Breast epithelium (tissue), 4 donors: ENCODE measurements at places on chromosomes 1 and 21.

DNA sequence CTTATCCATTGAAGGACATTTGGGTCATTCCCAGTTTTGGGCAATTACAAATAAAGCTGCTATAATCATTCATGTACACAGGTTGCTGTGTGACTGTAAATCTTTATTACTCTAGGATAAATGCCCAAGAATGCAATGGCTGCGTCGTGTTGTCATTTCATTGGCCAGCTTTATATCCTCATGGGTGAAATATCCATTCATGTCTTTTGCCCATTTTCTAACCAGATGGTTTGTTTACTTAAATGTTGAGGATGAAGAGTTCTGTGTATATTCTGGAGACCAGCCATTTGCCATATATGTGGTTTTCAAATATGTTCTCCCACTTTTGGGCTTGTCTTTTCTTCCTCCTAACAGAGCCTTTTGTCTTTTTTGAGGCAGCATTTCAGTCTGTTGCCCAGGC lies 25.3 kb downstream of the TRIM11 start:
- no peak for DNase-seq

GRCh38 chr1:31809698-31810097 lies 6.1 kb downstream of the SPOCD1 start:
- DNase-seq, result no peak

GRCh38 chr1:10152709-10153284 lies 57.6 kb upstream of the KIF1B start:
- DNase-seq, result no peak

GRCh38 chr1:58811303-58811702 lies 27.5 kb upstream of the JUN start:
- peak; percentile 53 for DNase-seq

GRCh38 chr1:30672661-30673060 lies 50.7 kb downstream of the MATN1 start:
- no peak for DNase-seq

DNA sequence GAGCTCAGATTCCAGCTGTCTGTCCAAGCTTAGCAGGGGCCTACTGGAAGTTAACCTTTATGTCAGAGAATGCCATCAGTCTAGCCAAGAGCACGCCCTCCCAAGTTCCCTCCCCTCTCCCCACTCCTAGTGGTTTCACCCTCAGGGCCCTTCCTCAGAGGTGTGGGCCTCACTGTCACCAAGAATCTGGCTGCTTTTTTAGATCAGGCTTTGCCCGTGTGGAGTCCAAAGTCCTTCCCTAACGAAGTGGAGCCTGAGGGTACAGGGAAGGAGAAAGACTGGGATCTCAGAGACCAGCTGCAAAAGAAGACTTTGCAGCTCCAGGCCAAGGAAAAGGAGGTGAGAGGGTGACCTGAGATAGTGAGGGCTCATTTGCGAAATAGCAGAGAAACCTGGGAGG lies 4.1 kb downstream of the C1orf74 start:
- no peak for DNase-seq

DNA sequence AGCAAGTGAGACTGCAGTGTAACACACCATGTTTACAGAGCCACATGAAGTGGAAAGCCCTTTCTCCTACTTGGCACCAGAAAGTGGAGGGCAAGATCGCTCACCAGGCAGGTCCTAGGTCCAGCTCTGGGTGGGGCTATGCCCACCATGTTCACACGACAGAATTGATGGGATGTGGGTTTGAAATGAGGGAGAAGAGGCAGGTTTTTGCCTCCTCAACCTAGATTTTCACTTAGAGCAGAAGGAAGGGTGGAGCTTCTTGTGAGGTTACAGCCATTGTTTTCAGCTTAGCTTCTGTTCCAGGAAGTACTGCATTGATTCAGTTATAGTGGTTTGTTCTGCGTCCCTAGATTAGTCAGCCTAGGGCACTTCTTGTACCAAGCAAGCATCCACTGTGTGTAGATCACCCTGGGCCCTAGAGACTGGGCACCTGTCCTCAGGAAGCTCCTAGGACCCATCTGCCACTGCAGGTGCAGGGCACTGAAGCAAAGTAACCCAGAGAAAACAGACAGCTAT lies 2.3 kb downstream of the CD53 start:
- DNase-seq, result no peak

GRCh38 chr1:209202830-209203532 lies 380.5 kb upstream of the CAMK1G start:
- DNase-seq, result no peak

DNA sequence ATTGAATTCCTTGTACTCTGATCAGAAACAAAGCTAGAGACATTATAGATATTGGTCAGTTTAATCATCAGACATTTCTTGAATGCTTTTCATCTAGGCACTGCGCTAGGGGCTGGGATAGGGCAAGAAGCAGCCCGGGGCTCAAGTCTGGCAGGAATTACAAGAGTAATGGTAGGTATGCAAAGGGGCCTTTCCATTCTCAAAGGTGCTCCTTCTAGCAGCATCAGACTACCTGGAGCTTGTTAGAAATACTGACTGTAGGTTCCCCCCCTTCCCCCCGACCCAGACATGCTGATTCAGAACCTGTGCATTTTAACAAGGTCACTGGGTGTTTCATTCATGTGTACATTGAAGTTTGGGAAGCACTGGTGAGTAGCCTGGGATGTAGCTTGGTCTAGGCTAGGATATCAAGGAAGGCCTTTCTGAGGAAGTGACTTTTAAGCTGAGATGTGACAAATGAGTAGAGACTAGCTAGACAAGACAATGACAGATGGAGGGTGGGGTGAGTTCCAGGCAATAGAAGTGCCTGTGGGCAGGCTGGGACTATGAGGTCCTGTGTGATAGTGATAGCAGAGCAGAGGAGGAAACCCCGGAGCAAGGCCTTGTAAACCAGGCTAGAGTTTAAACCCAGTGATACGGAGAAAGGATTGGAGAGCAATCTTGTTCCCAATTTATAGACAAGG lies 26.3 kb downstream of the NFASC start:
- DNase-seq, result no peak

GRCh38 chr1:38062361-38063288 lies 16.0 kb upstream of the POU3F1 start:
- DNase-seq, result no peak

- DNase-seq, result peak; percentile 44
These were observed 9.1 kb upstream of the MTFR1L start for GRCh38 chr1:25810341-25811299.

GRCh38 chr1:179208681-179209477 lies 20.6 kb downstream of the ABL2 start:
- no peak for DNase-seq

DNA sequence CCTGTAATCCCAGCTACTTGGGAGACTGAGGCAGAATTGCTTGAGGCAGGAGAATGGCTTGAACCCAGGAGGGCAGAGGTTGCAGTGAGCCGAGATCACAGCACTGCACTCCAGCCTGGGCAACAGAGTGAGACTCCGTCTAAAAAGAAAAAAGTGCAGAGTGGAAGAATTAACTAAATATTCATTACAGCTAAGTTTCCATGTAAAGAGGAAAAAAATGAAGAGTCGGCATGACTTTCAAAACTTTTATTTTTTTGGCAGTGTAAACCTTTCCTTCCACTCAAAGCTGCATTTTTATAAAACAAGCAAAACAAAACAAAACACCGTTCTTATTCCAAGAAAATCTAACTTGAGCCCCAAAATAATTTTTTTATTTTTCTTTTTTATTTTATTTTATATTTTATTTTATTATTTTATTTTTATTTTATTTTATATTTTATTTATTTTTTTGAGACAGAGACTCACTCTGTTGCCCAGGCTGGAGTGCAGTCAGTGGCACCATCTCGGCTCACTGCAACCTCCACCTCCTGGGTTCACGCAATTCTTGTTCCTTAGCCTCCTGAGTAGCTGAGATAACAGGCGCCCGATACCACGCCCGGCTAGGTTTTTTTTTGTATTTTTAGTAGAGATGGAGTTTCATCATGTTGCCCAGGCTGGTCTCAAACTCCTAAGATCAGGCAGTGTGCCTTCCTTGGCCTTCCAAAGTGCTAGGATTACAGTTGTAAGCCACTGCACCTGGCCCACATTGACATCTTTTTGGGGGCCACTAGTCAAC lies 62.9 kb downstream of the PACC1 start:
- no peak for DNase-seq

GRCh38 chr1:25821630-25822091 lies 1.9 kb downstream of the MTFR1L start:
- no peak for DNase-seq

DNA sequence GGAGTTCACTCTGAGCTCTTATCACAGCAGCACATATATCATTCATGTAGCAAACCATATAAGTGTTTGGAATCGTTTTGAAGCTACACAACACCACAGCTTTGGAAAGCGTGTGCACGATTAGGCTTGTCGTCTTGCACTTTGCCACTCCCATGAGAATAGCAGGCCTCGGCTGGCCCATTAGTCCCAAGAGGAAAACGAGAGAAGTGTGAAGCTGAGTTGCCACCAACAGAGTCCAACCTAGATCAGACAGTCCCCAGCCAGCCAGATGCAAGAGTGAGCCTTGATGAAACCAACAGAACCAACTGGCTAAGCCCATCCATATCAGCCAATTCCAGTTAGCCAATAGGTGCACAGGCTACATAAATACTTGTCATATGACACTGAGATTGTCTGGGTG lies 238.4 kb downstream of the C1orf94 start:
- no peak for DNase-seq

DNA sequence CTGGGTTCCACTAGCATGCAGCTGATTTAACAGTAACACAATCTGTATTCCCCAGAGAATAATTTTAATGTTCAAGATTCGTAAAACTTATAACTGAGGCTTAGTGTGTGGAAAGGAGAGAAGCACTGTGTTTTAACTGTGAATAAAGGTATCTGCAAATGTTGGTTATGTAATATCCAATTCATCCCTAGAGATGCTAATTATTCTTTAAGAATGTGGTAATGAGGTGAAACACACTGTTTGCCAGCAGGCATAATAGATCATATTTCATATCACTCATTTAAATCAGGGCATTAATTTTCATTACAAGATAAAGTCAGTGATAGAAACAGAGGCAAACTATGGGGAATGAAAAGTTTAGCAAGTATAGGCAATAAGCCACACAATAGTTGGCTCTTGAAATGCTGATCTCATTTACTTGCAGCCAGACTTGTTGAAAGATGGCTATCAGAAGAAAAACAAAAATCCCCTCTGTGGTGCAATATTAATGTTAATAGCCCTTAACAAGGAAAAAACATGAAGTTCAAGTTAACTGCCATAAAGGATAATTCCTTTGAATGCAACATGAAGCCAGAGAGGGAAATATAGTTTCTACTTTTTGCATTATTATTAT lies 33.4 kb downstream of the HMCN1 start:
- DNase-seq, result no peak

GRCh38 chr1:2192031-2192995 lies 2.3 kb downstream of the FAAP20 start:
- no peak for DNase-seq

DNA sequence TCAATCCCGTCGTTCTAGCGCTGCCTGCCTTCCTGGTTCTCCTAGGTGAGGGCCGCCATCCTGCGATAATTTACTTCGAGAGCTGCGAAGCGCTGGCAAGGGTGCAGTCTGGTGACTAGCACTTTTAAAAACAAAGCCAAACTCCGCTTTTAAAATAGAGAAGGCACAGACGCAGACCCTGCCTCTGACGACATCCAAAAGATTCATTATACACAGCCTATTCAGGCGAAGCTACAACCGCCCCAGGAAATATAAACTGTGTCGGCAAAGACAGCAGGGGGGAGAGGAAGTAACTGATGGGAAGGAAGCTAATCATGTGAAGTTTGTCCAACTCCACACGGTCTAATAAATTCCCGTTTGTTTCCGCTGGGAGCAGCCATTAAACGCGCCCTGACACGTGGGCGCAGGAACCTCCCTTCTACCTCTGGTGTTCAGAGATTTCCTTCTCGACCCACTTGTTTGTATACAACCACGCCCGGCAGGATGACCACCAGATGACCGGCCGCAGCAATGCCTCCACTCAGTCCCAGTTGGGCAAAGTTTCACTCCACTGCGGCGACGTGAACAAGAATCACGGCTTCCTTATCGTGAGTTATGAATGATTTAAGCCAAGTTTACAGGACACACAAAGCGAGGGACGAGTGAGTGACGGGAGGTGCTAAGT lies 1.3 kb downstream of the GNG12 start:
- peak; percentile 52 for DNase-seq

GRCh38 chr21:31476263-31477022 lies 132.4 kb upstream of the TIAM1 start:
- DNase-seq, result no peak

- no peak for DNase-seq
These were observed 50.8 kb upstream of the SLC22A15 start for GRCh38 chr1:115925467-115925866.
